ENCODE measurements at places on chromosomes 2 and 18.

GRCh38 chr18:51453594-51453993 lies 256.1 kb upstream of the MEX3C start:
- H3K4me1 ChIP-seq, result no peaks in the 10 kb centered on the region
- no peaks in the 10 kb centered on the region for H3K27me3 ChIP-seq
- DNase-seq, result no peak

GRCh38 chr2:176105078-176105729 lies 1.9 kb upstream of the HOXD11 start:
- no peak for DNase-seq
- H3K36me3 ChIP-seq, result no peaks in the 10 kb centered on the region
- no peak overlapping the region for H3K4me3 ChIP-seq
- H3K27me3 ChIP-seq, result peaks cover 47% of the 10 kb centered on the region

- H3K4me3 ChIP-seq, result peak overlapping the region; percentile 85
- no peaks in the 10 kb centered on the region for H3K27me3 ChIP-seq
- peak overlapping the region; percentile 93 for H3K27ac ChIP-seq
- H3K36me3 ChIP-seq, result peaks cover 43% of the 10 kb centered on the region
- DNase-seq, result peak; percentile 83
Measured at GRCh38 chr18:3012136-3013023, 564 bp downstream of the LPIN2 start.

DNA sequence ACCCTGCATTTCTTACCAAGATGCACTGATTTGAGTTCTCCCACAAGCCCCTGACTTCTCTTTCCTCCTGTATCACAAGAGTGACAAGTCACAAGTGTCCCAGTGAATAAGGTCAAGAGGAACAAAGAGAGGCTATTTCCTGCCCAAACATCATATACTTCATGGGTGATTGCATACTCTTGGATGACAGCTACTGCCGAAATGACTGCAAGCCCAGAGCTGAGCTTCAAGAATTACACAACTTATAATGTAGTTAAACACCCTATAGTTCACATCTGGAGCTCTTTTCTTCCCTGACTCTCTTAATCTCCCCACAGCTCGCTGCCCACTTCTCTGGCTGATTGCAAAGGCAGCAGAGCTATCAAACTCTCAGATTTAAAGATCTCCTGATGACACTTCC lies 289.7 kb upstream of the PARD3B start:
- H3K4me1 ChIP-seq, result no peaks in the 10 kb centered on the region
- no peak for DNase-seq
- peaks cover 8% of the 10 kb centered on the region for H3K27me3 ChIP-seq
- H3K27ac ChIP-seq, result no peak overlapping the region
- H3K4me3 ChIP-seq, result no peak overlapping the region

DNA sequence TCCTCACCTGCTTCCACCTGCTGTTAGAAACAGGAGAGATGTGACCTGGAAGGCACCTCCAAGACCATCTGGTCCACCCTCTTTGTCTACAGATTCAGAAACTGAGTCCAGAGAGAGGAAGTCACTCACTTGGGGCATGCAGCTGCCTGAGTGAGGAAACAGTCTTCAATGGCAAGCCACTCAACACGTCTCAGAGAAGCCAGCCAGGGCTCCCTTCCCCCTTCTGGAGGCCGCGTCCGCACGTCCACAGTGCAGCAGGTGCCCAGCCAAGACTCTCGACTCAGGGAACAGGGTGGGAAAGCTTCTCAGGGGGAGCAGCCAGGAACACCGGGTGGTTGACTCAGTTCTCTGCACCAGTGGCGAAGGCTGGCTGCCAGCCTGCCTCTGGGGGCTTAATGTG lies 201.7 kb downstream of the BCL11A start:
- H3K4me3 ChIP-seq, result no peak overlapping the region
- no peak overlapping the region for H3K27ac ChIP-seq
- no peaks in the 10 kb centered on the region for H3K36me3 ChIP-seq
- peaks cover 18% of the 10 kb centered on the region for H3K27me3 ChIP-seq

GRCh38 chr2:225036431-225036830 lies 5.8 kb downstream of the DOCK10 start:
- no peaks in the 10 kb centered on the region for H3K27me3 ChIP-seq
- no peaks in the 10 kb centered on the region for H3K36me3 ChIP-seq
- no peak overlapping the region for H3K4me3 ChIP-seq
- no peak for DNase-seq
- no peak overlapping the region for H3K27ac ChIP-seq

DNA sequence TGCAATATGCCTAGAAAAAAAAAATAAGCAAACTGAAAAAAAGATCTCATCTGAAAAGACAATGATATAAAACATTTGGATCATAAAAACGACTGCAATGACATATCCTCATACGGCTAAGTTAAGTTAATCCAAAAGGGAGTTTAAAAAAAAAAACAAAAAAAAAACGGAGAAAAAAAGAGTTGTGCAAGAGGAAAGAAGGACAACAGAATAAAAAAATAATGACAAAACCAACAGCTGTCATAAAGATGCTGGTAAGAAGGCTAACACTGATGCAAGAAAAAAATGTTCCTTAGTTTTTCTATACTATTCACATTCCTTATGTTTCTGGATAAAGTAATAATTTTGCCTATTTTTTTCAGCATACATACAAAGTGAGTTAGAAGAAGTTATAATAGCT lies 192.5 kb downstream of the SRBD1 start:
- peaks cover 22% of the 10 kb centered on the region for H3K36me3 ChIP-seq
- DNase-seq, result no peak
- H3K4me1 ChIP-seq, result no peaks in the 10 kb centered on the region
- H3K4me3 ChIP-seq, result no peak overlapping the region
- no peak overlapping the region for H3K27ac ChIP-seq

Data from K562 (cell line).